ENCODE measurements at places on chromosomes 1 and 21.

- DNase-seq = no peak
Measured at GRCh38 chr1:80153762-80154161, 1147.2 kb upstream of the ADGRL4 start.

DNA sequence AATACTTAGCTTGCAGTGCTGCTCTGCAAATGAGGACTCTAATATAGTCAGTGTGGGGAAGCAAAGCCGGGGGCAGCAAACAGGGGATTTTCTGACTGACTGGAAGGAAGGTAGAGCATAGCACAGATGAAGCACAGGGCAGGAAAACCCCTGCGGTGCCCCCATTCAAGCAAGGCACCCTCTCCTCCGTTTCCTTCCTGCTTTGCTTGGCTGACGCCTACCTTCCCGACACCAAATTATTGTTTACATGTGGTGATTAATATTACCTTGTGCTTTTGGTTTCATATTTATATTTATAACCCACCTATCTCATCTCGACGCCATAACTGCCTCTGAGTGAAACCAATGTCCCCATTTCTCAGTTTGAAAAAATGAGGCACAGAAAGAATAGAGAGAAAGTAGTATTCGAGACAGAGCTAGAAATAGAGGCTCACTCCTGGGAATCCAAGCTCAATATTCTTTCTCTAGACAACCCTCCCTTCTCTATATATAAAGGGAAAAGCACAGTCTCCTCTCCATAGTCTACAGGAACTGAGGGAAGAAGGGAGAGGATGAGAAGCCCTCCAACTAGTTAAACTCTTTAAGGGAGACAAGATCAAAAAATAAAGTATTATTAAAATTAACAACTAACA is 41.3 kb downstream of the PIK3C2B start:
- DNase-seq = no peak

- DNase-seq = no peak
Measured at GRCh38 chr1:157176016-157176415, 37.8 kb upstream of the ETV3 start.

DNA sequence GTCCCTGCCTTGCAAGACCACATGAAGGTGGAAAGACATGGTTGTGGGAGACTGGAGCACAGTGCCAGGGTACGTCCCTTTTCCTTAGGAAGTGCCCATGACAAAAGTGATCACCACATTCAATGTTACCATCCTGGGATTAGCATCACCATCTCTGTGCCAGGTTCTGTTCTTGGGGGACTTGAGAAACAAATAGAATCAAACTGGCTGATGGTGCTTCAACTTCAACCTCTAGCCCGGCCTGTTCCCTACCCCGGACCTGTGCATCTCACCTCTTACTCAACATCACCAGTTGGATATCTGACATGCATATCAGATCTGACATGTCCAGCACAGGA is 153.3 kb downstream of the GRIK3 start:
- DNase-seq = no peak

DNA sequence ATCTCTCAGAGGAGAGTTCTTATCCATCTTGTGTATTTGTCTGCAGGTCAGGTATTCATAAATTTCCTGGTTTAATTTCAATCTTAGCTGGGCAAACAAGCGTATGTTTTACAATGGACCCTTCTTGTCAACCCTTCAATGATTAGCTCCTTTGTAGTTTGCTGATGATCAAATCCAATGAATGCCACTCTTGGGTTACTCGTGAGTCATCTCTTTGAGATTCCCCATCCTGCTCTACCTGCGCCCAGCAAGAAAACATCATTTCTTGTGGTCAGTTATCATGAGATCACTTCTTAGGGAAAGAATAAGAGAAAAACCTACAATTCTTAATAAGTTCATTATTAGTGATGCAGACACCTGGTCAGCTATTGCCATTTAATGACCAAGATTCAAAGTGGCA is 572.3 kb upstream of the PKN2 start:
- DNase-seq = no peak

DNA sequence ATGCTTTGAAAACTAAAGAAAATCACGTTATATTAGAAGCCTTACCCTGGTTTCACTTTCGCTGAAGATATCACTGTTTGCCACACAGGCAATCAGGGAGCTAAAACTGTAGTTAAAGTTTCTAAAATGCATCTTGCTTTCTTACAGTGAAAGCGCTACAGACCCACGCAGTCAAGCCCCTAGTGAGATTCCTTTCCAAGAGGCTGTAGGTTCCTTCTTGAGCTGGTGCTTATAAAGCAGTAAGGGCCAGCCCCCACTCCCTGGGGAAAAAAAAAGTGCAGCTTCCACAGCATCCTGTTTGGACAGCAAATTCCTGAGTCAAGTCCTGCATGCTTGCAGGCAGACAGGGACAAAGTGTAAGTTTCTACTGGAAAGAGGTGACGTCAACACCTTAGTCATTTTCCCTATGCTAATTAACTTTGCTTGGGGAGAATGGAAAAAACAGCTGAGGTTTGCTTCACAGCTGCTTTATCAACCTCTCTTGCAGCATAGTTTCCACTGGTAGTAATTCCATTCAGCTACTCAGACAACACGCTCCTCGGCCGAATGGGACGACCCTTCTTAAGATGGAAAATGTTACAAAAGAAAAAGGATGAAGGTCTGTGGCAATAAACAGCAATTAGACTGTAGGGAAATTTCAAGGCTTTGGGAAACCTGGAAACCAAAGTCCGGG is 14.7 kb upstream of the KCNE1 start:
- DNase-seq = peak; percentile 100

GRCh38 chr1:110087812-110088738 is 17.6 kb upstream of the ALX3 start:
- peak; percentile 23 for DNase-seq

- DNase-seq = no peak
Measured at GRCh38 chr1:944341-945325, 14.4 kb downstream of the NOC2L start.

- no peak for DNase-seq
Measured at GRCh38 chr1:23814016-23814415, 11.2 kb downstream of the HMGCL start.

GRCh38 chr1:236275586-236275985 is 6.2 kb downstream of the ERO1B start:
- DNase-seq = no peak

DNA sequence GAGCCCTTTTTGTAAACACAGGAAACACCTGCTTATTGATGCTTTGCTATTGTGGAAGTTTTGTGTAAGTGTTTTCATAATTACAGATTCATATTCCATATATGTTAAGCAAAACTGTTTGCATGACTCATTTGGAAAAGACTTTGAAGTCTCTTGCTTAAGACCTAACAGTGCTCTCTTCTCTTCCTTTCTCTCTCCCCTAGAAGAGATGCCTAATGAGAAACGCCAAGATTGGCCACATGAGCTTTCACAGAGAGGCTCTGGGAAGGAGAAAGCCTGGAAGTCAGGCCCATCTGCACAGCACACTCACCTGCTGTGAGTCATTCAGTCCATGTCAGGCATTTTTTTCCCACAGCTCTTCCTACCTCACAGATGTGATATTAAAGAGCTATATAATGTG is 101.6 kb upstream of the PALMD start:
- no peak for DNase-seq

DNA sequence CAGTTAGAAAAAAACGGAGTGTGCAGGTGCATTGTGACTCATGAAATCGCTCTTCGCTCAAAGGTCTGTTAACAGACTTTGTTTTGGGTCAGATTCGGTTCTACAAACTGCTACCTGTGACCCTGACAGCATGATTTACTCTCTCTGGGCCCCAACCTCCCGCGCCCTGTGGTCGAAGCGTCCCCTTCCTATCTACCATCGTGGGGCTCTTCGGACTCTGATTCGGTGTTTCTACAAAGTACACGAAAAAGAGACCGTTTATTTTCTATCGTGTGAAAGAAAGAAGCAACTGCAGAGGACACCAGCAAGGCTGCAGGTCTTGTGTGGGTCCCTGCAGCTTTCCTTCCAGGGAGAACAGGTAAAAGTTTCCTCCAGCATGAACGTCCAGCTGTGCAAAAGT is 29.4 kb upstream of the SLC19A1 start:
- DNase-seq = no peak

GRCh38 chr1:86965012-86965826 is 50.8 kb downstream of the HS2ST1 start:
- DNase-seq = no peak

GRCh38 chr1:15998929-15999328 is 5.1 kb upstream of the SRARP start:
- no peak for DNase-seq

GRCh38 chr1:61955261-61955660 is 213.0 kb downstream of the PATJ start:
- no peak for DNase-seq

DNA sequence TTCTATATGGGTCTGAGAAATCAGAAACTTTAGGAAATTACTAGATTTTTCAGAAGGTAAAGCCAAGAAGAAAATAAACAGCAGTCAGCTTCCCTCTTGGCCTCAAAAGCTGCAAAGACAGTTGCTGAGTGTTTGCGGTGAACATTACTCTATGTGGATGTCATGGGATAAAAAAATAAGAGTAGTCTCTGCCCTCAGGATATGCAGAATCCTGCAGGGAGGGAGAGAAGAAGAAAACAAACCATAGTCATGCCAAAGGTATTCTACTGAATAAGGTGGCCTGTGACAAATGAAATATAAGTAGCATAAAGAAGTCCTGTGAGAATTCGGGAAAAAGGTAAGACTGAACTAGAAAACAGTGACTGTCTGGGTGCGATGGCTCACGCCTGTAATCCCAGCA is 19.0 kb downstream of the YARS1 start:
- DNase-seq = no peak

DNA sequence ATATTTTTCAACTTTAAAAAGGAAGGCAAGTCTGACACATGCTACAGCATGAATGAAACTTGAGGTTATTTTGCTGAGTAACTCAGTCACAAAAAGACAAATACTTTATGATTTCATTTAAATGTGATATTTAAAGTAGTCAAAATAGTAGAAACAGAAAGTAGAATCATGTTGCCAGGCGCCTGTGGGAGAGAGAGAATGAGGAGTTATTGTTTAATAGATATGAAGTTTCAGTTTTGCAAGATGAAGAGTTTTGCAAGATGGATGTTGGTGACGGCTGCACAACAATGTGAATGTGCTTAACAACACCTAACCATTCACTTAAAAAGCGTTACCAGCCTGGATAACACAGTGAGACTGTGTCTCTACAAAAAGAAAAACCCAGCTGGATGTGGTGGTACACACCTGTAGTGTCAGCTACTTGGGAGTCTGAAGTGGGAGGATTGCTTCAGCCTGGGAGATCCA is 20.7 kb upstream of the ATP1A1 start:
- no peak for DNase-seq

DNA sequence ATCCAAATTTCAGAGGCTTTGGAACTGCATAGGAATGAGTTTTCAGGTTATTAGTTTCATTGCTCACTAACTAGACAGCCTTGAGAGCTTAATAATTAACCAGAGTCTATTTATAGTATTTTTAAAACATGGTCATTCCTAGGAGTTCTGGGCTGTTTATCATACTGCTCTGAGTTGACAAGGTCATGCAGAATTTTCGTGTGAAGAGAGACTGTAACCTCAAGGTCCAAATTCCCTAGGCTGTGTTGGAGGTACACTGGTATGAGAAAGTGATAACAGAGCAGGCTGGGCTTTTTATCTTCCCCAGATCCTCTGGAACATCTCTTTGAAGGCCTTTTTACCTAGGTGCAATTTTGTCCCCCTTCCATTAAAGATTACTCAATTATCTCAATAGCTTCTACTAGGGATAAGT is 736.3 kb downstream of the LTN1 start:
- DNase-seq = no peak

- no peak for DNase-seq
Measured at GRCh38 chr1:14064649-14065442, 364.9 kb downstream of the PRDM2 start.

GRCh38 chr1:196651637-196652215 is at the start of gene CFH:
Gene CFH, plus strand, starts transcription at chr1:196652043. Its CDS starts 75 bp downstream, at chr1:196652118.
- peak; percentile 63 for DNase-seq
